ENCODE measurements at places on chromosomes 11 and 22.

DNA sequence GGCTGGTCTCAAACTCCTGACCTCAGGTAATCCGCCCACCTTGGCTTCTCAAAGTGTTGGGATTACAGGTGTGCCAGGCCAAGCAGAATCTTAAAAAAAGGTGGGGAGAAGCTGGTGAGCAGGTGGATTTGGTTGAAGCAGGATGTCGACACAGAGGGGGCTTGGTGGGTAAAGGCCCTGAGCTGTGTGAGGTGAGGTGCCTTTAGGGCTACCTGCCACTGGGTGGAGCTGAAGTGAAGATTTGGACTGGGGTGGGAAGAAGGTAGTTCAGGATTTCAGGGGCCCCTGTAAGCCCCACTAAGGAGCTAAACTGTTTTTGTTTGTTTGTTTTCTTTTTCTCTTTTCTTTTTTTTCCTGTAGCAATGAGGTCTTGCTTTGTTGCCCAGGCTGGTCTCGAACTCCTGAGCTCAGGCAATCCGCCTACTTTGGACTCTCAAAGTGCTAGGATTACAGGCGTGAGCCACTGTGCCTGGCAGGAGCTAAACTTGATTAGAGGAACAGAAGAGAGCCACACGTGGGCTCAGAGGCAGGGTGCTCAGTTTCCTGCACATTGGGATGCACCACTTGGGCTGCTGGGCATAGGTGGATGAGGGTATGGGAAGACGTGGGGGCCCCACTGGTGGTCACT, 6.0 kb downstream of the P2RX6 start:
- DNase-seq = no peak

DNA sequence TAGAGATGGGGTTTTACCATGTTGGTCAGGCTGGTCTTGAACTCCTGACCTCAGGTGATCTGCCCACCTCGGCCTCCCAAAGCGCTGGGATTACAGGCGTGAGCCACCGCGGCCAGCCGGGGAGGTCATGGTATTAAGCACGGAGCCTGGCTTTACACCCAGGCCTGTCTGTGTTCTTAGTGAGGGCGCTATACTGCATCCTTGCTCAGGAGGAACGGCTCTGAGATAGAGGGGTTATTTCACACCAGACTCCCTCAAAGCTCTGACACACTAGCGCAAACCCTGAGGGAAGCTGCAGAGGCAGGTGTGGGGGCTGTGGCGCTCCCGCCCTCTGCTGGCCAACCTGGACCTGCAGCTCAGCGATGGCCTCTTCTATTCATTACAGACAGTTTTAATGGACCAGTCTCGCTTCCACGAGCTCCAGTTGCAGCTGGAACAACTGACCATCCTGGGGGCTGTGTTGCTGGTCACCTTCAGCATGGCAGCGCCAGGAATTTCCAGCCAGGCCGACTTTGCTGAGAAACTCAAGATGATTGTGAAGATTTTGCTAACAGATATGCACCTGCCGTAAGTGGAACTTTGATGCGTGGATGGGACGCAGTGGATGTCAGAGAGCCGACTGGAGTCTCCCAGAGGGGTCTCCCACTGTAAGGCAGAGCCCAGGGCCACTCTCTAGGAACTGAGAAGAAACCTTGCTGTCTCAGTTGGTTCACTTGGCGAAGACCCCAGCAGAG, 26.2 kb downstream of the TCP11L1 start:
- DNase-seq = peak; percentile 82

DNA sequence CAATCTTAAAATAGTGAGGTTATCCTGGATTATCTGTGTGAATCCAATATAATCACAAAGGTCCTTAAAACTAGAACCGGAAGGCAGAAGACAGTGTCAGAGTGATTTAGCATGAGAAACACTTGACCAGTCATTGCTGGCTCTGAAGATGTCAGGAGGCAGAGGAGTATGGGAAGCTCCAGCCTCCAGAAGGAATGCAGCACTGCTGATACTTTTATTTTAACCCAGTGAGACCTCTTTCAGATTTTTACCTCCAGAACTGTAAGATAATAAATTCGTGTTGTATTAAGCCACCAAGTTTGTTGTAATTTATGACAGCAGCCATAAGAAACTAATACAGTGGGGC, 134.4 kb upstream of the ZC3H12C start:
- no peak for DNase-seq

DNA sequence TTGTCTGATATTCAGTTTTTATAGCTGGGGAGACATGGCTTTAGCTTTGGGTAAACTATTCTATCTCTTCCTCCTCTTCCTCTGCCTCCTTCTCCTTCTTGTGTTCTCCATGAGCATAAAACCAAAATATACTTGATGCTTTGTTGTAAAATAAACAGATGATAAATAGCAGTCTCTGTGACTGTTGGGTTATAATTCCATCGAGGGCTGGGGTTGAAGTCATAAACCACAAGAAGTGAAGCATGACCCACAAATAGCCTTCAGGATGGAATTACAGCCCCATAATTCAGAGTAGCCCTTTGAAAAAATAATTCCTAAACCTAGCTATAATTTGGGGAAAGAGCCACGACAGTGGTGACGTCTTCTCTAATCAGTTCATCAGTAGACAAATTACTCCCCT, 177.7 kb downstream of the SNX19 start:
- no peak for DNase-seq

- DNase-seq = no peak
Observed at GRCh38 chr11:13098063-13098462, 88.9 kb downstream of the RASSF10 start.

DNA sequence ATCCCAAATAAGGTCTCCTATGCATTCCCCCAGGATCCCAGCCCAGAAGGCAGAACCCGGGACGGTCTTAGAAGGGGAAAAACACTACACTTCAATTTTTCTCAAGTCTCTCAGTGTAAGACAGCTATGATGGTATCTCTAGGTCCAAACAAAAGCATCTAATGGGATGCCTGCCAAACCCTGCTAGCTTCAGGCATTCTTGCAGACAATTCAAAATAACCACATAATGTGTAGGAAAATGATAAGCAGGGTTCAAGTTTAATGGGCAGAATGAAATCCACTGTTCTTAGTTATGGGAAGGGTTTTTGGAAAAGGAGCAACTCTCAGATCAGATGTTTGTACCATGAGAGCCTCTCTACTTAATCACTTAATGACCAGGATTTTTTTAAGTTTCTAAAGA, 119.8 kb upstream of the ANO1 start:
- DNase-seq = no peak

- DNase-seq = no peak
Observed at GRCh38 chr11:78920329-78920728, 345.7 kb upstream of the NARS2 start.

DNA sequence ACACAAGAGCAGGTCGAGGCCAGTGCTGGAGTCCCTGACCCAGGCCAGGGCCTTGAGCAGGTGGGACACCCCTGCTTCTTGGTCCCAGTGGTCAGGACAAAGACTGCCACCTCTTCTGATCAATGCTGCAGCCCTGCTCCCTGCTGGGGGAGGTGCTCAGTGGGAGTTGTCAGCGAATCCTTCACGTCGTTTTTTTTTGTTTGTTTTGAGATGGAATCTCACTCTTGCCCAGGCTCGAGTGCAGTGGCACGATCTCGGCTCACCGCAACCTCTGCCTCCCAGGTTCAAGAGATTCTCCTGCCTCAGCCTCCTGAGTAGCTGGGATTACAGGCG, 34.7 kb downstream of the NUP50 start:
- no peak for DNase-seq
